Ascending aorta (tissue), 2 donors: ENCODE measurements at places on chromosomes 12 and 14.

- DNase-seq, result no peak
Measured at GRCh38 chr12:122672515-122672914, 30.6 kb downstream of the HCAR2 start.

- DNase-seq, result no peak
Measured at GRCh38 chr14:105269405-105269804, 21.1 kb downstream of the BTBD6 start.

DNA sequence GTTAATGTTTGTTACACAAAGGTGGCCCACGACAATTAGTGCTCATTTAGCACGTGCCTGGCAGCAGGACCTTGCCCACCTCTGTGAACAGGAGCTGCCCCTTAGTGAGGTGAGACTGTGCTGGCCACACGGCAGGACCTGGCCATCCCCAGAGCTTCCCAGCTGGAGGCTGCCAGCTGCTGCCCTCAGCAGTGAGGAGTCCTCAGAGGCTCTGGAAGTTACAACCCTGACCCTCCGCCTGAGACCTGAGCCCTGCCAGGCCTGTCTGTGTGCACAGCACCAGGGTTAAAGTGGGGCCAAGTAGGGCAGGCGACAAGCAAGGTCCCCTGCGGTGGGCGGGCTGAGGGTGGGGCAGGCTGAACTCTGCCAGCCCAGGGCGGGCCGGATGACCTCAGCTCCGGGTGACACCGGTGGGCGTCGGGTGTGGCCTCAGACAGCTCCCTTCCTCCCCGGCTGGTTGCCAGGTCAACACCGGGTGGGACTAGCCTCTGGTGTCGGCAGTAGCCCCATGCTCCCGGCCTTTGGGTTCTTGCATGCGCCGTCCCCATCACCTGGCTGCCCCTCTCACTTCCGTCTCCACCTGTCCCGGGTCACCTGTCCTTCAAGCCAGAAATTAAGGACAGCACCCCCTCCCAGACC is 9.2 kb upstream of the LBHD2 start:
- DNase-seq, result peak; percentile 80

DNA sequence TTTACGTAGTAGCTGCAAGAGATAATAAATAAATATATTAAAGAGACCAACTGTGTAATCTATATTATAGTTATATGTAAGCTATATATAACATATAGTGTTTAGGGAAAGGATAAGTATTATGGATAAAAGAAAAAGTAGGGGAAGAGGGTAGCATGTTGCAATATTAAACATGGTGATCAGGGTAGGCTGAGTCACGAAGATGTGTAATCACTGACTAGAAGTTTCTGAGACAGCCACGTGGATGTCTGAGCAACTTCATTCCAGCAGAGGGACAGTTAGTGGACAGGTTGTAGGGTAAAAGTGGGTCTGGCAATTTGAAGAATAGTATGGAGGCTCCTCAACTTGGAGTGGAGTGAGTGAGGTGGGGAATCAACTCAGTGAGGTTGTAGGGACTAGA is 109.7 kb downstream of the ANO4 start:
- DNase-seq, result no peak

DNA sequence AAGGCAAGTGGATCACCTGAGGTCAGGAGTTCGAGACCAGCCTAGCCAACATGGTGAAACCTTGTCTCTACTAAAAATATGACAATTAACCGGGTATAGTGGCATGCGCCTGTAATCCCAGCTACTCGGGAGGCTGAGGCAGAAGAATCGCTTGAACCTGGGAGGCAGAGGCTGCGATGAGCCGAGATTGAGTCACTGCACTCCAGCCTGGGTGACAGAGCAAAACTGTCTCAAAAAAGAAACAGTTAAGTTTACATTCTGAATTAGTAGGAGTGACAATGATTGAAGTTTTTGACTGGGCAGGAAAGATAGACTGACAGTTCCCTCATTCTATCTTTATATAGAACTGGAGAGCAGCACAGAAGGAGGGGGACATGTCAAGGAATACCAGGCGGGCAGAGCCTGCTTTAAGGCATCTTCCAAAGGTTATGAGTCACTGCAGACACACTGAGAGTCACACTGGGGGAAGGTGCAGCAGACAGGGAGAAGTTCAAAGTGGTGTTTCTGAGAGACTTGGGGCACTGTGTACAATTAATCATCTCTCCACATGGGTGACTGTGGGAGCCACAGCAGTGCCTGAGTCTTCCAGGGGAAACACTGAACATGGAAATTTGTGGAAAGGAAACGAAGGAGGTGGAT is 42.8 kb upstream of the RNASE3 start:
- no peak for DNase-seq

GRCh38 chr12:63294327-63294632 is 143.3 kb upstream of the AVPR1A start:
- DNase-seq, result no peak

- DNase-seq, result no peak
Measured at GRCh38 chr14:33524244-33524643, 426.6 kb downstream of the EGLN3 start.

- DNase-seq, result no peak
Measured at GRCh38 chr12:101698800-101699347, 1.4 kb downstream of the CHPT1 start.

- no peak for DNase-seq
Measured at GRCh38 chr14:69613312-69614073, 2.1 kb downstream of the SUSD6 start.

DNA sequence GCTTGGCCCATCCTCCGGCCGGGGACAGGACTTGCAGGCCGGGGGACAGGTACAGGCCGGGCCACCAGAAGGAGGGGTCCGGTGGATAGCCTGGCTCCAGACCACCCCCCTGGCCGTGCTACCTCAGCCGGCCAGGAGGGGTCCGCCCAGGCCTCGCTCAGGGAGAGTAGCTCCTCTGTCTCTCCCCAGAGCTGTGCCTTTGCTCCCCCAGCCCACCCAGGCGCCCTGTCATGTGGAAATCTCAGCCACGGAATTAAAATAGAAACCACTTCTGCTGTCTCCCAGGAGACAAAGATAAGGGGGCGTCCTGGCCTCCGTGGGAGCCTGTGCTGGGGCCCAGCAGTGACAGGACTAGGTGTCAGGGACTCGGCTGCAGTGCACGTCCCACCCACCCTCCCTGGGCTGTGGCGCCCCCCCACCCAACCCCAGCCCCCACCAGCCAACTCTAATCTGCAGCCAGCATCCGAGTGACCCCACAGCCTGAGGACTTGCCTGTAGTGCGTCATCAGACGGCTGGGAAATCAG is 3.3 kb upstream of the CRIP2 start:
- DNase-seq, result no peak

DNA sequence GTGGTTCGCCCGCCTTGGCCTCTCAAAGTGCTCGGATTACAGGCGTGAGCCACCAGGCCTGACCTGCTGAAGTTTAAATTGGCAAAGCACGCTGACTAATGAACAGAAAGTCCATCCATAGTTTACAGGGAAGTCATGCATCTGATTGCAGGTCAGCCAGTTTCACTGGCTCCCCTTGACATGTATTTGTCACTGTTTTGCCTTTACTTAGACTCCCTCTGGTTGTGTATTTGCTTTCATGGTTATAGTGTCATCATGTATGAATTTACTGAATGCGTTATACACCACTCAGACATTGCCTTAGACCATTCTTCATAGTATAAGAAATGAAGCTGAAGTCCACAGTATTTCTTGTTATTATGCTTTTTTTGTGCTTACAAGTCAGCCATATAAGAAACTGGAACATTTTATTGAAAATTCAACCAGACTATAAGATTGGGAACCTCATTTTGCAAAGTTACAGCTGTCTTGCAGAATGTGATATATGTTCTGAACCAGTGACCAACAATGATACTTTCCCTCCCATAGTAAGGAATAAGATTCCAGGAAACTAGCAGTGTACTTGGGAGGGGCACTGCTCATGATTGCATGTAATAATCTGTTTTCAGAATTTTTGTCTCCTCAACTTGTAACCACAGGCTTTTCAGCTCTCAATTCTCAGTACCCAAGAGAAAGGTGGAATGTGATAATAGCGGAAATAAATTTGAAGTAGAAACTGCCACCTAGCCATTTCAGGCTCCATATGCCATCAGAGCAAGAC is 51.9 kb upstream of the ATF7IP start:
- no peak for DNase-seq

- no peak for DNase-seq
Measured at GRCh38 chr14:56821177-56821576, 10.9 kb upstream of the OTX2 start.

GRCh38 chr14:64826845-64827244 is 52.9 kb downstream of the SPTB start:
- DNase-seq, result no peak

- peak; percentile 50 for DNase-seq
Measured at GRCh38 chr14:92531106-92531873, 17.7 kb downstream of the RIN3 start.

GRCh38 chr12:45256721-45257120 is 40.8 kb downstream of the ANO6 start:
- DNase-seq, result no peak

DNA sequence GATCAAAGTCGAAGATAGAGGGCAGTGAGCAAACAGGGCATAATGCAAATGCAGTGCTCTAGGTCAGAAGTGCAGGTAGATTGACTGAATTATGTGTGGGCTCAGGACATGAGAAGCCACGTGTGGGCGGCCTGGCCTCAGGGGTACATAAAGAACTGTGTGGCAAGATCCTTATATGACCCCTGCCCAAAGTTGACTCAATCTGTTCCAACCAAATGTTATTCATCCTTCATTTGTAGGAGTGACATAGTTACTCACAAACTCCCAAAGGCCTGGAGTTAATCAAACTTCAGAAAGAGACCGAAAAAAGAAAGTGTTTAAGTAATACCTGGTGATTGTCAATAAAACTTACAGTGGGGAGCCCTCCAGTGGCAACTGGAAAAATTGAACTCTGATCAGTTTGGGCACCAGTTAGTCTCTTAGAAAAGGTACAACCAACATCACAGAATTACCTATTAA is 150.4 kb upstream of the FAR2 start:
- DNase-seq, result no peak

DNA sequence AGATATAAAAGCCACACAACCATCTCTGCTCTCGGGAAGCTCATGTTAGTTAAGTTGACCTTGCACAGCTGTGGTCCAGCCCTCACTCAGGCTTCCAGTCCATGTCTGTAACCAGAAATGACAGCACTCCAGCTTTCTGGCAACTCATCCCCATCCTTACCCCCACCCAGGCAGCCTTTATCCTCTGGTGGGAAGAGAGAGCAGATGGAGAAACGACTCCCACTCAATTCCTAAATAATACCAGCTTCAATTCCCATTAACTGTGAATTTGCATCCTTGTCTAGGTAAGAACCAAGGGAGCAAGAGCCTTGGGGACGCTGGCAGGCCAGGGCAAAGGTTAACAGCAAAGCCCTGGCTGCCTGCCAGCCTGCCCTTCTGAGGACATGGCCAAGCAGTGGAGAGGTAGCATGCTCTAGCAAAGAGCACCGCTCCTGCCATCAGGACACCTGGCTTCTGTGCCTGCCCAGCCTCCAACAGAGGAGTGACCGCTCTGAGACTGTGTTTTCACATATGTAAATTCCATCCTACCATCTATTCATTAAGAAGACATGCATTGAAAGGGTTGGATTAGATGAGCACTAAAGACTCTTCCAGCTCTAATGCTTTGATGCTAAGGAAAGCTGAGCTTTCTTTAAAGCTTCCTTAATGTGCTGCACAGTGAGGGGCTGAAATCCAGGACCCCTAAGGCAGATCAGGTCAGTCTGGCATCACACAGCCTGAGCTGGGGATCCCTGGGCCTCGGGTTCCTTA is 236.1 kb downstream of the GRIN2B start:
- DNase-seq, result no peak

DNA sequence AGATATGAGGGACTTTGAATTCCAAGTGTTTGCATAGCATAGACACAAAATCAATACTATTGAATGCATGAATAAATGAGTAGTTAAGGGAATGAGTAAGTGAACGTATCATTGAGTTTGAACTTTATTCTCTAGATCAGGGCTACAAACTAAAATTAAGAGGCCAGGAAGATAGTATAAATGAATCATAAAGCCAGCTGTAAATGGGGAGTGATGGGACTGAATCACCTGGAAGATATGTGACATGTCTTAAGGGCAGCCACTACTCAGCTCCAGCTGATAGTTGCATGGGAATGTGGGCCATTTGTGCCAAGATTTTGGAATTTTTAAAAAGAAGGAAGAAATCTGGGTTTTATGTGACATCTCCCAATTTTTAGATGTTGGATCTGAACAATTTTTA is 229.9 kb downstream of the AKAP6 start:
- no peak for DNase-seq

- DNase-seq, result no peak
Measured at GRCh38 chr12:59382282-59383078, 213.3 kb upstream of the SLC16A7 start.

DNA sequence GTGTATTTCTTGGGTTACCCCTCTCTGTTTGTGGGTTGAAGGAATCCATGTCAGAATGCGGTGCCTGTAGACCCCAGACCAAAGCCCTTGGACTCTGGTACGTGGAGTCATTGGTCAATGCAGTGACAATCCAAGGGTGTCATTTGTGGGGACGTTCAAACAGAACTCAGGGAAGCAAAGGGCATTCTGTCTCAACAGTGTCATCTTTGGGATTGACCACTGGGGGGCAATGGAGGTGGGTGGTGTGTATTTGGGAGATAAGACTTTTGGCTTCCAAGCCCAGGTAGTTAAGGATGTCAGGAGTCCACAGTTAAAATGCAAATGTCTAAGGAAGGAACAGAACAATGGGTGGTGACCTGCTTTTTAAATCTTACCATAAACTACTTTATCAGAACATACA is 54.6 kb upstream of the CCDC175 start:
- DNase-seq, result no peak

GRCh38 chr14:69299286-69300035 is 39.5 kb downstream of the GALNT16 start:
- DNase-seq, result peak; percentile 43

- no peak for DNase-seq
Measured at GRCh38 chr12:55671746-55672145, 35.1 kb downstream of the OR10P1 start.

DNA sequence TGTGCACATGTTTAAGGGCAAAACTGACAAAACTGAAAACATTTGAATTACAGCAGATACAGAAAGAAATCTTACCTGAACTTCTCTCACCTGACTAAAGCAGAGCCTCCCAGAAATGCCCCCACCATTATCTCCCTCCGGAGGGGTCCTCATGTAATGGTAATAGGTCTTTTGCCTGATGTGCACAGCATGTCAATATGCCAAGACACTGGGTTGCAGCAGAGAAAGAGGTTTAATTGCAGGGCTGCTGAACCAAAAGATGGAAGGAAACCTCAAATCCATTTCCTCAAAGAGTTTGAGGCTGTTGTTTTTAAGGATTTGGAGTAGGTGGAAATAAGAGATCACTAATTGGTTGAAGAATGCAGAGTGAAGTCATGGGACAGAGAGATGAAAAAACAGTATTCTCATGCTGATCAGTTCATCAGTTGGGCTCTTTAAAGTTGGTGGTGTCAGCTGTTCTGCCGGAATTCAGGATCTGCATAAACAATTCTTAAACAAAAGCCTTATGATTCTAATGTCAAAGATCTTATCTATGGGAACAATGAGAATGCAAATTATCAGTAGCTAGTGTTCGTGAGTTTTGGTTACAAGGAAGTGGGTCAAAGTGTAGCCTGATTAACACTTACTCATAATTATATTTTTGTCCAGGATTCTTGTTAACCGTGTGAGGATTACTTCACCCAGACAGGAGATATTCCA is 18.2 kb downstream of the ANG start:
- DNase-seq, result no peak

DNA sequence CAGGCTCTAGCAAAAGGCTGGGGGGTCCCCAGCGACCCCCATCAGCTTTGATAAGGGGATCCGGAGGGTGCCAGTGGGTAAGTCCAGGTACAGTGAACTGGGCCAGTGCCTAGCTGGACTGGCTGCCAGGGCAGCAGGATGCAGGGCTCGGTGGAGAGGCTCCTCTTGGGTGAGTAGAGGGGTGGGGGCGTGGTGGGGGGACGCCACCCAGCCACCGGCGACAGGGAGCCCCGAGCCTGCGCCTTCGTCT is 171 bp downstream of the RAPGEF3 start:
- no peak for DNase-seq
